ENCODE measurements at places on chromosomes 1 and 21.

DNA sequence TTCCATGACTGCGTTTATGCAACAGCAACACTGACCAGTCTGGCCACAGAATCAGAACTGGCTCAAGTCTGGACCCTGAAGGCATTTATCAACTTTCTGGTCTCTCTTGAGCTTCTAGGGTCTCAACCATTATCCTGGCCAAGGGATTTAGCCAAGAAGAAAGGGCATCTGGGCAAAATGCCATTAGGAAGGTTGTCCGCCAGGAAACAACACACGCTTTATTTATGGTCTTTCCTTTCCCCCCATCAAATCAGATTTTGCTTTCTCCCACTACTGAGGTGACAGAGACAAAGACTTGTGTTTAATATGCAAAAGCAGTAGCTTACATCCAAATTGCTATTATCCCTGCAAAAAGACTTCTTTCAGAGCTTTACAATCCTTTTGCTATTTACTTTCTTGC, 81.6 kb upstream of the PPP2R5A start:
- DNase-seq, result no peak

- DNase-seq, result no peak
Observed at GRCh38 chr1:32652244-32652962, 1.4 kb downstream of the RBBP4 start.

- DNase-seq, result no peak
Observed at GRCh38 chr1:17265162-17265561, 16.3 kb downstream of the PADI3 start.

DNA sequence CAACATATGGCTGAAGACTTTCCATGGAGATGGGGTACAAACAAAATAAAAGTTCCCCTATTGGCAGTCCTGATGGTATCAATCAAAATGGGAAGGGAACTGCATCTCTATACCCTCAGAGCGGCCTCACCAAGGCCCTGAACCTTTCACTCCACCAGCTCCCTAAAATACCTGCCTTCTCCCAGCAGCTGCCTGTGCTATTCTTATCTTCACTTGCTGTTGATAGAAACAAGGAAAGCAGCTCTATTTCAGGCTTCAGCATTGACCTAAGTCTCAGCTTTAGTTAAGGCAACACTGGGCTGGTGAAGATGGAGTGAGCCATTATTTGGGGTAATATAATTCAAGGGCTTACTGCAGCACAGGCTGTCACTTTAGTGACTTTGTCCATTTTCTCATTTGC, 21.7 kb upstream of the PIGC start:
- no peak for DNase-seq

DNA sequence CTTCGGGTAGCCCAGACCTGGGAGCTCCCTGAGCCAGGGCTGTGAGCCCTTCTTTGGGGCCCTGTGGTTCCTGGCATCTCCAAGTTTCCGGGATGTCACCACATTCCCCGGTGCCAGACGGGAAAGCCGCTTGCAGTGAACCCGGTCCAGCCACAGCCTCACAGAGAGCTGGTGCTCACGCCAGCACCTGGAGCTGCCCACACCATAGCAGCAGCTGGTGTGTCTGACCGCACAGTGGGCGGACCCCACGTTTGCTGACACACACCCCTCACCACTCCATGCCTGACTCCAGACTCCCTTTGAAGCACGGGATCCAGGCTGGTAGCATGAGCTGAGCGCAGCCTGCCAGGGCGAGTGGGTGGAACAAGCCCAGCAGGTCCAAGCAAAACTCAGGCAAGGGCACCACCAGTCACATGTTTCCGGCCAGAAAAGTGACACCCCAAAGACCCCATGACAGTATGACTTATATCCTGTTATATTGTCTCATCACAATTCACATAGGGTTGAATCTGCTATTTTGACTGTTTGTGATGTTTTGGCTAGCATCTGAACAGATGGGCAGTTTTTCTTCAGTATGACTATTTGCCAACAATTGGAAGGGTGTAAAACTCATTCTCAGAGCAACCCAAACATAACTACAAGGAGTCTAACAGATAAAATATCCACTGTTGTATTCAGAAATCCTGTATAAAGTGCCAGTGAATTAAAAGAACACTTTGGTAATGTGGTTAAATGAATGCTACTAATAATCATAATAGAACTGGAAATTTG, 285.4 kb downstream of the SMYD3 start:
- DNase-seq, result no peak

DNA sequence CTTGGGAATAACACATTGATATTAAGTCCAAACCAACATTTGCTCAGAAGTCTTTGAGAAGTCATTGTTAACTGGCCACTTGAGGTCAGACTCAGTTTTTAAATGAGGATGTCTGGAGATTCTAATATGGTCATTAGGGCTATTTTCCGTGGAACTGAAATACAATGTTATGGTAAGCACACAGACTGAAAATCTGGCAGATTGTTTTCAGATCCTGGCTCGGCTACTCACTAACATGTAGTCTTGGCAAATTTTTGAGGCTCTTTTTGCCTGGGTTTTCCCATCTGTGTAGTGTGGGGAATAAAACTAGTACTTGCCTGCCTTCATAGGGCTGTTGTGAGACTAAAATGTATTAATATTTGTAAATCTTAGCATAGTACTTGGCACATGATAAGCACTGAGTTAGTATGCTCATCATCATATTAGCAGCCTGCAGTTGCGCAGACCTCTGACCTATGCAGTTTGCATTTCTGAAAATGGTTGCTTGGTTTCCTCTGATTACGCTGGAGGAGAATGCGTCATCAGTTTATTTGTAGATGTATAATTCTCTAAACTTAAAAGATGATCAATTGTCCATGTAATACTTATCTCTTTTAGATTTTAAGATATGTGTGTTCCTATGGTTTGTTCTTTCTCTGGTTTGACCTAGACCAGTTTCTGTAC, 100.8 kb downstream of the C1orf21 start:
- no peak for DNase-seq

DNA sequence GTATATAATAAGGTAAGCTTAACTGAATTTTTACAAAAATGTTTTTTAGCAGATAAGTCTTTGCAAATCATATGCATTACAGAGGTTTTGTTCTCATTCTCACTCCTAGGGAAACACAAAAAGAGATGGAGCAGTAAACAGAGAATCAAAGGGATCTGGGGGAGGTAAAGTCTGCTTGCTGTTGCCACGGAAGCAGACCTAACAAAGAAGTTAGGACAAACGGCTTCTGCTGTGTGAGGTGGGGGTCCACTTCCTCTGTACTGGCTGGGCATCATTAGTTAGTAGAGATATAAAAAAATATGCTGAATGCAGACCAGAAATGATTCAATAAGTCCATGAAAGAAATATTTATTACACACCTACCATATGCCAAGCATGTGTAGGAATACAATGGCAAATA, 34.2 kb downstream of the GJA5 start:
- DNase-seq, result no peak

- DNase-seq, result no peak
Observed at GRCh38 chr1:203204756-203205155, 18.3 kb upstream of the CHI3L1 start.

- no peak for DNase-seq
Observed at GRCh38 chr1:184827600-184828368, 73.1 kb upstream of the EDEM3 start.

- DNase-seq, result no peak
Observed at GRCh38 chr1:39269791-39270342, 65.4 kb downstream of the MACF1 start.

GRCh38 chr1:54099061-54099610, 45.7 kb downstream of the TCEANC2 start:
- no peak for DNase-seq

DNA sequence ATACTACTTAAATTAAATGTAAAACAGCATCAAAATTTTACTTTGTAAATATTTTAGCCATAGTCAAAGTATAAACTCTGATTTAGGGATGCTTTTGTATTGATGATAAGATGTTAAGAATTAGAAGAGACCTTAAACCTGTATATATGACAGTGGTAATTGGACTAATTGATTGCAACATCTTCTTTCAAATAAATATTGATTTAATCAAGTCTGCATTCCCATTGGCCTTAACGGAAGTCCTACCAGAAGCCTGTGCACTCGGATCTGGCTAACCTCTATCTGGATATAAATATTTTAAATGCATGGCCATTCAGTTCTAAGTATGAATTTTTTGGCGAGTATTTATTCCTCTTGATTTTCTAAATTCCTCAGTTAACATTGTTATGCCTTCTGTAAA, 856.1 kb downstream of the USP25 start:
- no peak for DNase-seq

GRCh38 chr21:15682186-15682895, 47.4 kb upstream of the USP25 start:
- no peak for DNase-seq

DNA sequence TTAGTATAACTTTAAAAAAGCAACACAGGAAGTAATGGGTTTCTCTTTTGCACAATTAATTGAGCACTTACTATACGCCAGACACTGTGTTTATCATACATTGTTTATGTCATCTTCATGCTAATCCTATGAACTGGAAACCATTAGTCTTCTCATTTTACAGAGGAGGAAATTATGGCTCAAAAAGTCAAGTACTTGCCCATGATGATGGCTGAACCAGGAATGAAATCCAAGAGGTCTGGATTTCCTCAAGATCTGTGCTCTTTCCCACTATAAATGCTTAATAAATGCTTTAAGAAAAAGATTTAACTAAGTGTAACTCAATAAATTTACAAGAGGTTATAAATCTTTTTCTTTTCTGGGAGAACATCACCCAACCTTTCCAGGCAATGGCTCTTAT, 303.7 kb upstream of the RRP15 start:
- DNase-seq, result no peak

DNA sequence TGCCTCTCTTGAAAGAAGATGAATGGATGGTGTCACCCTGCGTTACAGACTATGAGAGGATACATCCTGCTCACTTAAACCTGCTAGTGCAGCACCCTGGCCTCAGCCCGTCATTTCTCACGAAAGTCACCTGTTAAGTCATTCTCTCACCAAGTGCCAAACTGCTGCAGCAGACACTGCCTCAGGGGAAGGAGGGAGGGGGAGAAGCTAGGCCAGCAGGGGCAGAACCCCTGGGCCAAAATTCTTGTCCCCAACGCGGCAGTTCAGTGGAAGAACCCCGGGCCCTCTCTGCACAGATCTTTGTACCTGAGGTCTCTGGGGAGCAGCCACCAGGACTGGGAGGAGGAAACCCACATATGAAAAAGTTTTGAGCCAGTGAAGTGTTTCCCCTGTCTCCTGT, 37.6 kb downstream of the SYT6 start:
- no peak for DNase-seq

DNA sequence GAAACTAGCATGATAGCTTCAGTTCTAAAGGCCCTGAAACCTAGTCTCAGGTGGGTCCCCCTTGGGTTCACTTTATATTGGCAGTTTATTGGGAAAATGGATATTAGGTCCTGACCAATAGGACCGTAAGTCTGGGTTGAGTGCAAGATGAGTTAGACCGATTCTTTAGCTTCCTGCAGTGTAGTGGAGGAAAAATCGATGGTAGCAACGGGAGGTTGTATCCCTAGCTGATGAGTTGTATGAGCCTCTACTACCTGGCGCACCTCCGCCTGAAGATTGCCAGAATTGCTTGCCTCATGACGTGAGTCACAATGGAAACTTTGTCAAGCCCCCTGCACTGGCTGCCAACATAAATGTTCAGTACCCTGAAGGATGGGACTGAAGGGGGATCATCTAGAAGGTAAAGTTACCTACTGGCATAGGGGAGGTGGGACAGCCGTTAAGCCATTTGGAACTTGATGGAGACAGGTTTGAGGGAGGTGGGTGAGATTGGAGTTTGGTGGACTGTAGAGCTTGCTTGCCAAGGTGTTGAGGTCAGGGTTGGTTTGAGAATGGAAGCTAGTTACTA, 3.9 kb downstream of the RCC1 start:
- no peak for DNase-seq

DNA sequence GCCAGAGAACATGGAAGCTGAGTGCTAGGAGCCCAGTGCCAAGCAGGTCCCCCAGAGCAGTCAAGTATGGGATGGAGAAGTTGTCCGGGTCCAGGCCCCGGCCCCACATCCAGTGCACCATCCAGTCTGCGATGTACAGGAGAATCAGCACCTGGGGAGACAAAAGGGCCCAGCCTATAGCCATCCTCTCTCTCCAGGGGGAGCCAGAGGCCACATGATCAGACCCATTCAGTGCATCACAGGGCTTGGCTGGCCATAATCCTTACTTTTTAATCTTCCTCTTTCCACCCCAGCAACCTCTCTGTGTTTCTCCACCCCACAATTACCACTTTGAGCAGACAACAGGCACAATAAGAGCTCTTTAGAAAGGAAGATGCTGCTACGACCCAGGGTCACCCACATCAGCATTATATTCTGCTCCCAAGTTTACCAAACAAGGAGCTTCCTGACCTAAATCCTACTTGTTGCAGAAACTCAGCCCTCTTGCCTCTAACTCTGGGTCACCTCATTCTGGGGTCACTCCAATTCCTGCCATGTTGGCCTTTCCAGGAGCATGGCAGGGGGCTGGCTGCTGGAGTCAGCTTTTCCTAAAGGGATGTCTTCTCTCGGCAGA, 16.4 kb upstream of the RAB29 start:
- peak; percentile 38 for DNase-seq

DNA sequence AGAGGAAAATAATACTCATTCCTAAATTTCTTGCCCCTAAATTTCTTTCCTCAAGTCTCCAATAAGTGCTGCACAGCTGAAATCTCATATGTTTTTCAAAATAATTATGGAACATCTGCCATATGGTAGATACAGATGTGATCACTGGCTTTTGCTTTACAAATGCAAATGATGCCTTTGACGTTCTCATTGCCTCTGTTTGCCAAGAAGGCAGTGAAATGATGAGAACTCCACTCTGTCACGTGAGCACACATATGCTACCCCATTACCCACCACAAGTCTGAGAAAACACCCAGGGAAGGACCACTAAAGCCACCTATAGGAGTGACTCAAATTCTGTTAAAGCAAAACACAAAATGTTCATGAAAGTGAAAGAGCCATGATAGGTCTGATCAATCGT, 43.9 kb downstream of the DSCAM start:
- DNase-seq, result no peak

- no peak for DNase-seq
Observed at GRCh38 chr21:14690886-14691285, 144.8 kb upstream of the SAMSN1 start.

- no peak for DNase-seq
Observed at GRCh38 chr1:47223921-47224675, 7.9 kb downstream of the TAL1 start.

DNA sequence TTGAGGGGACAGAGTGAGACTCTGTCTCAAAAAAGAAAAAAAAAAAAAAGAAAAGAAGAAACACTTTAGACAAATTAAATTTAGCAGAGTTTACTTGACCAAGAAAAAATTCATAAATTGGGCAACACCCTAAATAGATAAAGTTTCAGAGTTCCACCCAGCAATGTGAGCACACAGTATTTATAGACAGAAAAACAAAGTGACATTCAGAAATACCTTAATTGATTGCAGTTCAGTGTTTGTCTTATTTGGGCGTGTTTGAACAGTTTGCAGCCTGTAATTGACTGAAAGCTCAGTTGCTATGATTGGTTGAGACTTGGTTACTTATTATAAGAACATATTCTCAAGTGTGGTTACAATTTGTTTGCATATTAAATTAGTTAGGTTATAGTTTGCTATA, 603.5 kb upstream of the NEGR1 start:
- no peak for DNase-seq

GRCh38 chr1:186760446-186760845, 68.3 kb upstream of the PLA2G4A start:
- DNase-seq, result no peak

GRCh38 chr21:37469441-37469840, 102.9 kb downstream of the DYRK1A start:
- DNase-seq, result no peak

Data from NCI-H1930 (cell line).